ENCODE measurements at places on chromosomes 13 and 19.
A peak's percentile ranks its signal among the peaks of the same experiment; 100 is the strongest.

DNA sequence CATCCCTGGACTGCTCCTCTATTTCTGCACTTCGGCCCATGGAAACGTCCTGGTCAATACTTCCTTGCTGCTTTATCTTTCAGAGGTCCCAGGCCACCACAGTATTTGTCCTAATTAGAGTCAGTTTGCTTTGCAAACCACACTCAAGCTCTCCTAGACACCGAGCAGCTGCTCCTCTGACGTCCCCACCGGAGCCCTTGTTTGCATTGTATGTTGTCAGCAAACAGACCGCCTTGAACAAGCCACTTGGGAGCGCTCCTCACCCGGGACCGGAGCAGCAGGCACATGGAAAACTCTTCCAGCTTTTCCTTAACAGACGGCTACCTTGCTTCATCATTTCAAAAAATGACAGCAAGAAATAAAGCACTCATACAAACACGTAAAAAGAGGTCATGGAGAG, 51.5 kb upstream of the GTF3A start:
- no peak for DNase-seq

DNA sequence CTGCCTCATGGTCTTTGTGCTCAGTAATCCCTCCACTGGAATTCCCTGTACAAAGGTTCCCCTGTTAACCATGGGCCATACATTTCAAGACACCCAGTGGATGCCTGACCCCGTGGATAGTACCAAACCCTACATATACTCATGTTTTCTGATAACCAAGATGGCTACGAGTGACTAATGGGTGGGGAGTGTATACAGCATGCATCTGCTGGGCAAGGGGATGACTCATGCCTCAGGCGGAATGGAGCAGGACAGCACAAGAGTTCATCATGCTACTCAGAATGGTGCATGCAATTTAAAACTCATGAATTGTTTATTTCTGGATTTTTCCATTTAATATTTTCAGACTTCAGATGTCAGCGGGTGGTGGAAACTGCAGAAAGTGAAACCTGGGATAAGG, 13.3 kb upstream of the FGF9 start:
- peak; percentile 28 for DNase-seq

DNA sequence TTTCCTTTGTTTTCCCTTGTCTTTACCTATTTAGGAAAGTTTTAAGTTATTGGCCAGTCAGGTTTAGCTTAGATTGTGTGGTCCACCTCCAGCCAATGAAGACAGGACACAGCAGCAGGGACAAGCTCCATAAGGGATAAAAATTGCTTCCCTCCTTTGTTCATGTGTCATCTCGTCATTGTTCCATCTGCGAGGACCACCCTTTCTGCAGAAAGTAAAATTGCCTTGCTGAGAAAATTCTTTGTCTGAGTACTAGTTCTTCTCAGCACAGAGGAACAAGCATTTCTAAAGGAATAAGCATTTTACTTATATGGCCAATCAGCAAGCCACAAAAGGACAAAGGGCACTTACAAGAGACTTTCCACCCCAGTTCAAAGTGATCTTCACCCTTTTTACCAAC, 11.4 kb downstream of the ZNF560 start:
- DNase-seq: no peak

GRCh38 chr19:41219924-41220567, 1.0 kb downstream of the AXL start:
- DNase-seq: peak; percentile 27

DNA sequence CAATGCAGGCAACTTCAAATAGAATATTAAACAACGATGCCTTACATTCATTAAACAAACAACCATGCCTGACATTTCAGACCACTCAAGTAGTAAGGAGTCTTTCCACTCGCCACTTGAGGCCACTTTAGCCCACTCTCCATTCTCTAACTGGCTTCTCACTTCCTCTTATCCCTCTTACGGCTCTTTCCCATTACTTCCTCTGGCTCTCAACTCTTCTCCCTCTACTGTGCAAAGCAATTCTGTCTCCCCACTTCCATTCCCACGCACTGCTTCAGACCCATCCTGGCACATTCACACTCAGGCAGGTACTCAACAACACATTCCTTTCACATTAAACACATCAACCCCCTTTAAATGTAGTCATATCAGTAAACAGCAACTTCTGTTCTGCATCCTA, 229.8 kb upstream of the IPO5 start:
- DNase-seq: no peak

DNA sequence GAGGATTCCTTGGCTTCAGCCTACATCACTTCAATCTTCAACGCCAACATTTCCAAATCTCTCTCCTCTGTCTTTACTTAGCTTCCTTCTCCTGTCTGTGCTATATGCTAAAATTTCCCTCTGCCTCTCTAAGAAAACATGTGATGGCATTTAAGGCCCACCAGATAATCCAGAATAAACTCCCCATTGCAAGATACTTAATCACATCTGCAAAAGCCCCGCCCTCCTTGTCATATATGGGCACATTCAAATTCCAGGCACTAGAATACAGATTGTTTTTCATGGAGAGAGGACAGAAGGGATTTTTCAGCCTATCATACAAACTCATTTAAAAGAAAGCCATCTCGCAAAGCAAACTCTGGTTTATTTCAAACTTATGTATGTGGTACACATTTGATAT, 16.2 kb downstream of the ARGLU1 start:
- DNase-seq: no peak

GRCh38 chr13:29587645-29588044, 7.8 kb downstream of the SLC7A1 start:
- DNase-seq: no peak

DNA sequence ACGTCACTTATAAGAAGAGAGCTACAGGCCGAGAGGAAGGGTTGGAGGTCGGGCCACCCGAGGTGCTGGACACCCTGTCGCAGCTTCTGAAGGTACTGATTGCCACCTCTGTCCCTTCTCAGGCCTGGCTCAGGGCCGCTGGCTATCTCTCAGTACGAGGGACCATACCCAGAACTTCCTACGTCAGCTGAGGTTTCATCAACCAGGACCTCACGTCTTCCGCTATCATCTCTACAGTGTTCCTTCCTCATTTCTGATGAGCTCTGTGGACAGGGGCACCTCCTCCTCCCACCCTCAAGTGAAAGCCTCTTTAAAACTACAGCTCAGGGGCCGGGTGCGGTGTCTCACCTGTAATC, 58.2 kb upstream of the USE1 start:
- no peak for DNase-seq

DNA sequence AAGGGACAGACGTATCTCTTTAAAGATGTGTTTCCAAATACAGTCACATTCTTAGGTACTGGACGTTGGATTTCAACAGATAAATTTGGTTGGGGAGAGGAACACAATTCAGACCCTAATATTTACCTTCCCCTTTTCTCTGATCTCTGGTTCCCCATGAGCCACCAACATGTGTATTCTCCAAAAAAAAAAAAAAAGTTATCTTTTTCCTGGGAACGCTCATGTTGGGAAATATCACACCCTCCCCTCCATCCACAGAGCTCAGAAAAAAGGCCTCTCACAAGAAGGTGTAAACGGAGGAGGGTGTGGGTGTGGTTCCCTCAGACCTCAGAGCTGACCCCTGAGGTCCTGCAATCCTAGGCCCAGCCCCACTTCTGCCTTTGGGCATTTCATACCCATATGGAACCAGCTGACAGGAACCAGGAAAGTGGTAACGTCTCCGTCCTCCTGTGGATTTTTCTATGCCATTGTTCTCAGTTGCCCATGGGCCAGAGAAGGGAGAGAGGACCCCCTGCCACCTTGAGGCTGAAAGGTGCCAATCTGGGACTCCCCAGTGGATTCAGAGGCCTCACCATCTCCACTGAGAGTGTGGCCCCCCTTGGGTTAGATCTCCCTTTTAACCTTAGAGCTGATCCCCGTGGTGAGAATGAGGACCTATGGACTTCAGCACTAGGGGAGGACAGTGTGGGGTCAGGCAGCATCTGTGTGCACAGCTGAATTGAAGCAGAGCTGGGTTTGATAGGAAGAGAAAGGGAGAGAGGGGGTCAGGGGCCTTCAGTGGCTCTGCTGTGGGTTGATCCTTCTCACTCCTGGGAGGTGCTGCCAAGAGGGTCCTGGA, 8.4 kb upstream of the SIGLEC12 start:
- DNase-seq: no peak

GRCh38 chr19:21460686-21461085, 44.7 kb upstream of the ZNF429 start:
- no peak for DNase-seq

DNA sequence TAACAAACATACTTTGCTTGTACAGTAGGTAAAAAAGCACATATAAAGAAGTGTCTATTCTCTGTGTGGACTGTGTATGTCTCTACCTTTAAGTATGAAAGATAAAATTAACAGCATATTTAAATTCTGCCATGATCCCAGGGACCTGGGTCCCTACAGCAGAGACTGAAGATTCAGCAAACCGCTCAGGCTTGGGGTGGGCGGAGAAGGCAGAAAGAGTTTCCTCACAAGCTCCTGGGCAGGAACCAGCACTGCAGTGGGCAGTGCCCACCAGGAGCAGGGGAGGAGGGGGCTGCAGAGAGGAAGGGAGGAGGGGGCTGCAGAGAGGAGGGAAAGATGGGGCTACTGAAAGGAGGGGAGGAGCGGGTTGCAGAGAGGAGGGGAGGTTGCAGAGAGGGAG, 44.6 kb upstream of the GRTP1 start:
- DNase-seq: no peak

- no peak for DNase-seq
Observed at GRCh38 chr13:113258321-113259054, 38.6 kb upstream of the LAMP1 start.

DNA sequence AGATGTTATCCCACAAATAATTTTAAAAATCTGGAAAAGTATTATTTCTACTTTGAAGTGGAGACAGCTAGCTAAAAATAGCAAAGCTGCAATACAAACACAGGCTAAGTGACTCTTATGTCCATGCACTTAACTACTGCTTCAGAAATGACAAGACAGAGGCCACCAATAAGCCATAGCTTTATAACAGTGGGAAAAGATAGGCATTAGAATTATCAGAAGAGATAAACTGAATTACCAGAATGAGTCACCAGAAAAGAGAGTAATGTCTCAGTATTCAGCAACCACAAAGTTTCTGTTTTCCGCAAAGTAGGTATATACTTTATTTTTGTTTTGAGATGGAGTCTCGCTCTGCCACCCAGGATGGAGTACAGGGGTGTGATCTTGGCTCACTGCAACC, 17.1 kb downstream of the CLN5 start:
- DNase-seq: no peak

DNA sequence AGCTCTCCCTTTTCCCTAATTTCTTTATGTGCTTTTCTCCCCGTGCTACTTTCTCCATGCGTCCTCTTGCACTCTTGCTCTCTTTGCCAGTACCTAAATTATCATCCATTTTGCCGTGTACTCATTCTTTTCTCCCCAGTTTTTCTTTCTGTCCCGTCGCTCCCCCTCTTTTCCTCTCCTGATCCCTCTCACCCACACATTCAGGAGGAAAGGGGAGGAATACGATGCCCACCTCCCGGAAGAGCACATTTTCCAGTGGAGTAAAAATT, 821 bp downstream of the ZNF616 start:
- DNase-seq: no peak

- no peak for DNase-seq
Observed at GRCh38 chr19:46726971-46727501, 10.1 kb upstream of the PRKD2 start.

DNA sequence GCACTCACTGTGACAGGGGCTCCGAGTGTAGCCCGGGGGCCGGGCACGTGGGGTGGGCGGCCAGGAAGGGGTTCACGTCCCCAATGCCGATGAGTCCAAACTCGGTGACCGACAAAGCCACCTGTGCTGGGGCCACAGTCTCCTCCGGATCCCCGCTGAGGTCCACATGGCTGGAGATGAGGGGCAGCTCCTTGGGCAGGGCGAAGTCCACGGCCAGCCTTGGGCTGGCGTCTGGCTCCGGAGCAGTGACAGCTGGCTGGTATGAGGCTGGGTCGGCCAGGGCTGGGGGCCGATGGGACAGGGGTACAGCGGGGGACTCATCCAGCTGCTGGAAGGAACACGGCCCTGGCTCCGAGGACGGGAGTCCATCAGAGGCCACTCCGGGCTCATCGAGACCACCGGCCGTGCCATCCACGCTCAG, 15.9 kb upstream of the PLPP2 start:
- DNase-seq: no peak

DNA sequence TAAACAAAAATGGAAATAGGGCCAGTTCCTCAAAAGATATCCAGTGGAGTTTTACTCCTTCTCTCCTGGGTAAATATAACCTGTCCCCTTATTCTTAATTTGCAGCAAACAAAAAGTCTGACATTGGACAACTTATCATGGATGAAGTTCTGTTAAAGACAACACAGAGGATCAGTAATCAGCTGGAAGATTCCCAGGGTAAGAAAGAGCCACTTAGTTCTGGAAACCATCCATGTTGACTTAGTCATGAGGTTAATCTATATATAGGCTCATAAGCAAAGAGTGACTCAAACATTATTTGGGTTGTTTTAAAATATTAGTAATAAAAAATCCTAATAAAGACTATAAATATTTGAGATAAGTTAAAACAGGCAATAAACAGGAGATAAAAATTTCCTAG, 40.5 kb upstream of the EBPL start:
- DNase-seq: peak; percentile 66

- no peak for DNase-seq
Observed at GRCh38 chr13:53601113-53601512, 572.5 kb downstream of the OLFM4 start.

DNA sequence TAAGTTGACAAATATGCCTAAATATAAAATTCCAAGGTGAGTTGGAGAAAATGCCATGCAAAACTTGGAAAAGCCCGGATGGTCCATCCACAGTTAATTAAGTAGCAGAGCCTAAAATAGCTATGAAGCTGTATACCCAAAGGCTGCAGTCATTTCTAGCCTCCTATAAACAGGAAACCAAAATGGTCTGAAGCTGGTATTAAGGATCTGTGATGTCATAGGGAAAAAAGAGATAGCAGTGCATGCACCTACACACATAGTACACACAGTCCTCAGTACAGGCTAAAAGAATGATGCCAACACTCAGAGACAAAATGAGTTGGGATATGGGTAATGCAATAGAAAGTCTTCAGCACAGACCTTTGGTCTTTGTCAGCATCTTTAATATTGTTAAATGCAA, 736.9 kb downstream of the EFNB2 start:
- no peak for DNase-seq

- no peak for DNase-seq
Observed at GRCh38 chr19:4322942-4323665, 15.5 kb downstream of the STAP2 start.

DNA sequence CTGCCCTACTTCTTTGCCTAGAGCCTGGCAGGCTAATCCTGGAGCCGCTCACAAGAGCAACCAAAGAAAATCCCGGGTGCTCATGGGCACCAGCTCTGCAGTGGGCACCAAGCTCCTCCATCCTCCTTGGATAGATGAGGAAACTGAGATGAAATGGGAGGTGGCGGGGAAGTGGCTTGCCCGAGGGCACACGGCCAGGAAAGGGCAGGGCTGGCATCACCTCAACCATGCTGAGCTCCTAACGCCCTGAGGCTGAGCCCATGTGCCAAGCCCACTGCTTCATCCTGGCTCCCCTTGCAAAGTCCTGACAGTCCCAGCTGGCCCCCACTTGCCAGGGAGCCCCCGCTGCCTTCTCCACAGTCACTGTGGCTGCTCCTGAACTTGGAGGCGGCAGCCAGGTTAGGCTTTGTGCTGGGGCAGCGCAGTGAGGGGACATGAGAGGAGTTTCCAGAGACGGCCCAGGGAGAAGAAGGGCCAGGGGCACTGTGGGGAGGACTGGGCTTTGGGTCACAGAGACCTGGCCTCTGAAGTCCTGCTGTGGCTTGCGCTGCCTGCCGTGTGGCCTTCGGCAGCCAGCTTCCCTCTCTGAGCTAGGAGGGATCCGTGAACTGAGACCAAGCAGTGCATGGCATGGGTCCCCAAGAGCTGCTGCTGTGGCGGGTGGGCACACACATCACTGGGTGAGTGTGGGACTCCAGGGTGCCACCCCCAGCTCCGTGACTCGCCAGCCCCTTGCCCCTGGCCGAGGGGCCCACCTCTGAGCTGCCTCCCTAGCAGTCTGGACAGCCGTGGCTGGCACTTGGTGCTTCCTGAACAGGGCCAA, 17.5 kb downstream of the TMED1 start:
- no peak for DNase-seq

Data from PC-3 (cell line).